ENCODE measurements at places on chromosomes 13 and 19.
A peak's percentile ranks its signal among the peaks of the same experiment; 100 is the strongest.

DNA sequence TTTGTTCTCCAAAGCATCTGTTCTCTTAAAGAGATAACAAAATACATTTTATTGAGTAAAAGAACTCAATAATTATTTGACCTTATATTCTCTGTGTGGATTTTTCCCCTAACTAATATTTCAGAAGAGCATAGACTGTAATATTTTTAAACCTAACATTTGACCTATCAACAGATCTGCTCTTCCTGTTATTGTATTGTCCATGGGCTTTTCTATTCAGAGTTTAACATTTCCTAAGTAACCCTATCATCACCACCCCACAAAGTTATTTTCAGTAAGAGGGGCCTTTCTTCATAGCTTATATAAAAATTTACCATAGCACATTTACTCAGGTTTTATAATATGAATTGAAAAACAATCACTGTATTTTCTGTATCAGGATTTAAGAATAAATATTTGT, 17.5 kb downstream of the POLR1D start:
- no peak for DNase-seq

DNA sequence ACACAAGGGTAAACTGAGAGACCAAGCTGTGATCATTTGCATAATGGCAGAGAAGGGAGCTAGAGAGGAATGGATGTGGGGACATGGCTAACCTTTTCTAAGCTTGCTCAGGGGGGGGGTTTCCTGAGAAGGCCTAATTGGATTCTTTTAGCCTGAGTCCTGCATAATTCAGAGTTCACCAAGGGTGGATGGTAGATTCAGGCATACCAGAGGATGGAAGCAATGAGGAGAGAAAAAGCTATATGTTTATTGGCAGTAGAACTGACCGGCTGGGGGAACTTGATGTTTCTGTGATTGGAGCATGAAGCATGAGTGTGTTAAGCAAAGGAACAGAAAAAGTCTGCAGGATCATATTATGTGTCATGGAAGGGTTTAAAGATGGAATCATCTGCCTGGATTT, 65.9 kb upstream of the KLF12 start:
- DNase-seq = peak; percentile 85

GRCh38 chr13:21871919-21872318, 201.0 kb downstream of the FGF9 start:
- no peak for DNase-seq

- no peak for DNase-seq
Observed at GRCh38 chr19:43727593-43727853, 11.6 kb downstream of the IRGC start.

DNA sequence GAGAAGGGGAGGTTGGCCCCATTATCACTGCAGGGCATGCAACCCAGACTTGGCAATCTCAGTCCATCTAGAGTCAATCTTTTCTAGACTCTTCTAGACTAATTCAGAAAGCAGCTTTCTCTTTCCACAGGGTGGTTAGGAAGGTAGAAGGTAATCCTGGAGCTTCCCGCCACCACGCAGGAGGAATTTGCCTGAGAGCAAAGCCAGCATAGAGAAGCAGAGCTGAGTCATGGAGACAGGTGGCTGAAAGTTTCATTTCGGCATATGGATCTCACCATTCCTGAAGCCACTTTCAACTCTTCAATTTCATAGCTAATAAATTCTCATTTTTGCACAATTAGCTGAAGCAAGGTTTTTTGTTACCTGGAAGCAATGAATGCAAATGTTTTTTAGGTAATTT, 29.0 kb upstream of the FFAR2 start:
- no peak for DNase-seq

- DNase-seq = no peak
Observed at GRCh38 chr19:32875428-32875827, 5.9 kb upstream of the SLC7A9 start.

DNA sequence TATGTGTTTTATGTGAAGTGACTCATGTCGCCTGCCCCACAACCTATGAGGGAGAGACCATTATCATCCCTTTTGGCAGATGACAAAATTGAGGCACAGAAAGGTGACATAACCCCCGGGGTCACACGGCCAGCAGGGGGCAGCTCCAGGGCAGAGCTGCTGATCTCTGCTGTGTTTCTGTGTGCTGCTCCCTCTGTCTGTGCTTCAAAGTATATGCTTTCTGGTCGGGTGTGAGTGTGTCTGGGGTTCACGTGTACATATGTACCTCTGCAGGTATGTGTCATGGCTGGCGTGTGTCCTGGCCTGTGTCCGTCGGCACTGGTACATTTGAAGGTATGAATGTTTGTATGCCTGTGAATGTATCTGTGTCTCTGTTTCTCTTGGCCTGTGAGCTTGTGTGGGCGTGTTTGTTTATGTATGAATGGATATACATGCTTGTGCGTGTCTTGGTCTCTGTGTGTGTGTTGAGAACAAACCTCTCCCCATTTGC, 7.1 kb downstream of the LIPE start:
- DNase-seq = no peak

- peak; percentile 8 for DNase-seq
Observed at GRCh38 chr19:15869109-15869555, 28.7 kb downstream of the CYP4F2 start.

- peak; percentile 31 for DNase-seq
Observed at GRCh38 chr19:5961969-5962945, 15.7 kb downstream of the RANBP3 start.

DNA sequence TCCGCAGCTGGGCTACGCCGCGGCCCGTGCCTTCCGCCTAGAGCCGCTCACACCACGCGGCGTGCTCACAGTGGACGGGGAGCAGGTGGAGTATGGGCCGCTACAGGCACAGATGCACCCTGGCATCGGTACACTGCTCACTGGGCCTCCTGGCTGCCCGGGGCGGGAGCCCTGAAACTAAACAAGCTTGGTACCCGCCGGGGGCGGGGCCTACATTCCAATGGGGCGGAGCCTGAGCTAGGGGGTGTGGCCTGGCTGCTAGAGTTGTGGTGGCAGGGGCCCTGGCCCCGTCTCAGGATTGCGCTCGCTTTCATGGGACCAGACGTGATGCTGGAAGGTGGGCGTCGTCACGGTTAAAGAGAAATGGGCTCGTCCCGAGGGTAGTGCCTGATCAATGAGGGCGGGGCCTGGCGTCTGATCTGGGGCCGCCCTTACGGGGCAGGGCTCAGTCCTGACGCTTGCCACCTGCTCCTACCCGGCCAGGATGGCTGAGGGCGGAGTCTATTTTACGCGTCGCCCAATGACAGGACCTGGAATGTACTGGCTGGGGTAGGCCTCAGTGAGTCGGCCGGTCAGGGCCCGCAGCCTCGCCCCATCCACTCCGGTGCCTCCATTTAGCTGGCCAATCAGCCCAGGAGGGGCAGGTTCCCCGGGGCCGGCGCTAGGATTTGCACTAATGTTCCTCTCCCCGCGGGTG, 7.4 kb downstream of the DBP start:
- no peak for DNase-seq

DNA sequence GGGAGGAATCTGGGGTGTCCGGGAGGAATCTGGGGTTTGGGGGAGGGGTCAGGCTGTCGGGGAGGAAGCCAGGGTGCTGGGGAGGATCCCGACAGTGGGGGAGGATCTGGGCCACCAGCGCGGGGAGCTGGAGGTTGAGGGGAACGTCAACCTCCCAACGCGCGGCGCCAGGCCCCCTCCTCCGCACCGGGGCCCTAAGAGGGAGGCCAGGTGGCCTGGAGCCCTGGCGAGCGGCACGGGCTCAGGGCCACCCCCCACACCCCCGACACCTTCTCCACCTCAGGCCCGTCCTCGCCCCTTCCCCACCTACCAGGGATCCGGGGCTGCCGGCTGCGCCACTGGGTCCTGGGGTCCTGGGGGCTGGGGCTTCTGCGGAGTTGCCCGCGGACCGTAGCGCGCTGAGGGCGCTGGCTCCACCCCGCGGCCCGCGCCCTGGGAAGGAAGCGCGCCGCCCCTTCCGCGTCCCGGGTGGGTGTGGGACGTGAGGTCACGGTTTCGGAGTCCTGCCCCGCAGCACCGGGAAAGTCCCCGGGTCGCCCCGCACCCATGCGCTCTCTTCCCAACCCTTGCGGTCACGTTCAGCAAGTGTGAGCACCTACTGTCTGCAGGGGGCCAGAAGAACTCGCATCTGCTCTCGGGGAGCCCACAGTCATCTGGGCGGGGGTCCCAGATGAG, at the start of gene TICAM1:
TICAM1 (minus strand) TSS at position 409 of the 675 bp plus-strand sequence. CDS start 13,335 bp downstream, outside the sequence.
- DNase-seq = peak; percentile 44

DNA sequence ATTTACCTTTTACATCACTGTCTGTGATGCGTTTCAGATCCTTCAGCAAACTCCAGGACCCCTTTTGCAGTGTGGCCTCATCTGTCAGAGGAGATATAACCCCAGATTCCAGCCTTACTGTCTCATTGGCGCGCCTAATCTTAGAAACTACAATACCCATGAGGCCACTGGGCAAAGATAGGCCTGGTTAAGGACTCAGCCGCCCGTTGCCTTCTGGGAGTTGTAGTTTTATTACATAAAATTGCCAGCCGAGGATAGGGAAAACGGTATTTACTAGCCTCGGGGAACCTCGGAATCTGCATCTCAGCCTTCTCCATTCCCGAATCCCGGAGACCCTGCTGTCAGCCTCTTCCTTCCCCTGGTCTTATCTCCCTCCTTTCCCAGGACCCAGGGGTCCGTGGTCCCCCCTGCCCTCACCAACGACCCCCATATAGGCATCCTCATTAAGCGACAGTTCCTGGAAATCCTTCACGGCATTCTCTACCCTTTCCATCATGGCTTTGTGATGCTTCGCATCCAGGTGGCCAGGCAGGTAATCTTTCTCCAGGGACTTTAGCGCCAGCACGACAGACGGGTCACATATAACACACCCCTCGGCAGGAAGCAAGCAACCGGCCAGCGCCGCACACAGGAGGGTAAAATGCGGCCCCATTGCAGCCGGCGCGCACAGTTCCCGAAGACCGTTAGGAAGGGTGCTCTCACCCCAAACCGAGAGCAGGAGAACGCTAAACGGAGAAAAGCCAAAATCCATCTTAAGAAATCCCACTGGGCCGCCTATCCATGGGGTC, 1.3 kb downstream of the IZUMO1 start:
- peak; percentile 58 for DNase-seq

GRCh38 chr19:2166741-2167738, 3.3 kb downstream of the DOT1L start:
- DNase-seq = no peak

DNA sequence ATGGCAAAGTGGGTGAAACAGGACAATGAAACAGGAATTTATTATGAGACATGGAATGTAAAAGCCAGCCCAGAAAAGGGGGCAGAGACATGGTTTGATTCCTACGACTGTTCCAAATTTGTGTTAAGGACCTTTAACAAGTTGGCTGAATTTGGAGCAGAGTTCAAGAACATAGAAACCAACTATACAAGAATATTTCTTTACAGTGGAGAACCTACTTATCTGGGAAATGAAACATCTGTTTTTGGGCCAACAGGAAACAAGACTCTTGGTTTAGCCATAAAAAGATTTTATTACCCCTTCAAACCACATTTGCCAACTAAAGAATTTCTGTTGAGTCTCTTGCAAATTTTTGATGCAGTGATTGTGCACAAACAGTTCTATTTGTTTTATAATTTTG, 8.6 kb downstream of the CLN5 start:
- DNase-seq = no peak

- DNase-seq = peak; percentile 74
Observed at GRCh38 chr19:6674868-6675305, 4.9 kb upstream of the TNFSF14 start.

DNA sequence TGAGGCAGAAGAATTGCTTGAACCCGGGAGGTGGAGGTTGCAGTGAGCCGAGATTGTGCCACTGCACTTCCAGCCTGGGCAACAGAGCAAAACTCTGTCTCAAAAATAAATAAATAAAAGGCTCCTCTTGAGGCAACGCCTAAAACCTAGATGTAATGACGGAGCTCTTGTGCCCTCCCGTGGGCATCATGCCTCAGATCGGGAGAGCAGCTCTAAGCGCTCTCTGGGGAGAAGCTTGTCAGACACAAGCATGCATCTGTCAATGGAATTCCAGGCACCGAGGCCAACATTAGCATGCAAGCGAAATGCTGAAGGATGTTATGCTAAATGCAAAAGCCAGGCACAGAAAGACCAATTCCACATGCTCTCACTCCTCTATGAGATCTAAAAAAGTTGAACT, 45.6 kb upstream of the MRI1 start:
- peak; percentile 79 for DNase-seq

DNA sequence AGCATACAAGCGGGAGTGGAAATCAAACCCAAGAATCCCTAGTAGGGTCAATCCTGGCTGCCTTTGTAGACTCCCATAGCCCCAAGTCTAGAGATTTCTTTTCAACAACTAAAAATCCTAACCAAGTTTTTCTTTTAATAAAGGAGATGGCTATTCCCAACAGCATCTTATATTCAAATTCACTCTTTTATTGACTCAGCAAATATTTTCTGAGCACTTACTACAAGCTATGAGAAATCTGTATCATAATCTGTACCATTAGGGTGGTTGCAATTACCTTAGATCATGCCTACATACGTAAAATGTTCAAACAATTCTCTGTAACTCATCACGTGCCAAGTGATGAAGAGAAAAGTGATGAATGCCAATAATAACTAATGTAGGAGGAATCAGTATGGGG, 54.5 kb downstream of the LNX2 start:
- no peak for DNase-seq

DNA sequence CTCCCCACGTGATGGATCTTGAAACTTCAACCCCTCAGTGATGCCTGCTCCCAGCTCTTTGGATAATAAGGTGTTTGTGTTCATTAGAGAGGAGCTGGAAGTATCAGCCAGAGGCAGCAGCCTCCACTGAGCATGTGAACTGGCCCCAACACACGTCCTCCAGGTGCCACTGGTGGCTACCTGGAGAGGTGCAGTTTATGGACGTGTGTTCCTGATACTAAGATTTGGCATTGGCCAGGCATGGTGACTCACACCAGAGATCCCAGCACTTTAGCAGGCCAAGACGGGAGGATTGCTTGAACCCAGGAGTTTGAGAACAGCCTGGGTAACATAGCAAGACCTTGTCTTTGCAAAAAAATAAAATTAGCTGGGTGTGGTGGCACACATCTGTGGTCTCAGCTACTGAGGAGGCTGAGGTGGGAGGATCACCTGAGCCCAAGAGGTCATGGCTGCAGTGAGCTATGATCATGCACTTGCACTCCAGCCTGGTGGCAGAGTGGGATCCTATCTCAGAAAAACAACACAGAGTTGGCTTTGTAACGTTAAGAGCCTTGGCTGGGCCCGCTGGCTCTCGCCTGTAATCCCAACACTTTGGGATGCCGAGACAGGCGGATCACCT, 34.4 kb downstream of the SLC25A42 start:
- DNase-seq = no peak

DNA sequence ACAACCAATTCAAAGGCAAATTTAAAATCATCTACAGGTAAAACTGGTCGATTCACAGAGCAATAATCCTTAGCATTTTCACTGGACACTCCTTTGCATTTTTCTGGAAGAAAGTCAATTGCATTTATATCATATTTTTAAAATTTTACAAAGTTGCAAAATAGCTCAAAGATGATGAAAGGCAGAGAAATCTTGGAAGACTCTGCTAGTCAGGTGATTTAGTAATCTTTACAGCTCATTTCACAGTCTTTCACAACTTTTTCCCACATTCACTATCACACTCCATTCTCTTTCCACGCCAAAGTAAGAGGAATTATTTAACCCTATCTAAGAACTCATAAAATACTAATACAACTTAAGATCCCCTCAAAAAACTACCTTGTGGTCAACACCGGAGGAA, 1063.8 kb downstream of the EFNB2 start:
- DNase-seq = peak; percentile 75
